Esophagus muscularis mucosa (tissue), 4 donors: ENCODE measurements at places on chromosomes 5 and 9. TPM values are rescaled to one million over a fixed set of nuclear protein-coding genes. Genes with fewer than 3 reads are reported as not detected.
A peak's percentile ranks its signal among the peaks of the same experiment; 100 is the strongest.

DNA sequence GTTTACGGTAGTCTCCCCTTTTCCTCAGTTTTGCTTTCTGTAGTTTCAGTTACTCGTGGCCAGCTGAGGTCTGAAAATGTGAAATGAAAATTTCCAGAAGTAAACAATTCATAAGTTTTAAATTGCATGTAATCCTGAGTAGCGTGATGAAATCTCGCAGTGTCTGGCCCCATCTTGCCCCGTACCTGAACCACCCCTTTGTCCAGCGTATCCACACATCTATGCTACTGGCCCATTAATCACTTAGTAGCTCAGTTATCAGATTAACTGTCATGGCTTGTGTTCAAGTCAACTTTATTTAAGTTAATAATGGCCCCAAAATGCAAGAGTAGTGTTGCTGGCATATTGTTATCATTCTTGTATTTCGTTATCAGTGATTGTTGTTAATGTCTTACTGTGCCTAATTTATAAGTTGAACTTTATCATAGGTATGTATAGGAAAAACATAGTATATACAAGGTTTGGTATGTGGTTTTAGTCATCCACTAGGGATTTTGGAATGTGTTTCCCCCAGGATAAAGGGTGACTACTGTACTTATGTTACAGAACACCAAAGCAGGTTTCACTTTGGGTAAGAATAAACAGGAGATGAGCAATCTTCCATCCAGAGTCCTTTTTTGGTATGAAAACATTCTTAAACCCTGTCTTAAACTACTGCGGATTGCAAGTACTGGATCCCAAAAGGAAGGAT lies 118.4 kb upstream of the KCNN2 start:
- no peak for DNase-seq

GRCh38 chr9:135671591-135672041 lies 8.5 kb downstream of the LCN9 start:
- DNase-seq: no peak

DNA sequence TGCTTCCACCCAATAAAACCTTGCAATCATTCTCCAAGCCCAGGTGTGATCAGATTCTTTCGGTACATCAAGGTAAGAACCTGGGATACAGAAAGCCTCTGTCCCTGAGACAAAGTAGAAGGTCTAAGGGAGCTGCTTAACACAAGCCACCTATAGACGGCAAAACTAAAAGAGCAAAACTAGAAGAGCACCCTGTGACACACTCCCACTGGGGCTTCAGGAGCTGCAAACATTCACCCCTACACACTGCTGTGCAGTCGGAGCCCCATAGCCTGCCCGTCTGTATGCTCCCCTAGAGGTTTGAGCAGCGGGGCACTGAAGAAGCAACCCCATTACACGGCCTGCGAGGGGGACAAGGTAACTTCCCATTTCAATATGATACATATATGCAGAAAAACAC lies 179.6 kb upstream of the CDH9 start:
- DNase-seq: no peak

- DNase-seq: peak; percentile 98
These were observed 384 bp upstream of the DMXL1 start for GRCh38 chr5:119070578-119070827.

- DNase-seq: no peak
These were observed 20.4 kb downstream of the PDE4D start for GRCh38 chr5:59873113-59873512.

The EPB41L4A gene
- 33.8 TPM for total RNA-seq

GRCh38 chr9:130912932-130913598 lies 16.5 kb upstream of the QRFP start:
- no peak for DNase-seq

DNA sequence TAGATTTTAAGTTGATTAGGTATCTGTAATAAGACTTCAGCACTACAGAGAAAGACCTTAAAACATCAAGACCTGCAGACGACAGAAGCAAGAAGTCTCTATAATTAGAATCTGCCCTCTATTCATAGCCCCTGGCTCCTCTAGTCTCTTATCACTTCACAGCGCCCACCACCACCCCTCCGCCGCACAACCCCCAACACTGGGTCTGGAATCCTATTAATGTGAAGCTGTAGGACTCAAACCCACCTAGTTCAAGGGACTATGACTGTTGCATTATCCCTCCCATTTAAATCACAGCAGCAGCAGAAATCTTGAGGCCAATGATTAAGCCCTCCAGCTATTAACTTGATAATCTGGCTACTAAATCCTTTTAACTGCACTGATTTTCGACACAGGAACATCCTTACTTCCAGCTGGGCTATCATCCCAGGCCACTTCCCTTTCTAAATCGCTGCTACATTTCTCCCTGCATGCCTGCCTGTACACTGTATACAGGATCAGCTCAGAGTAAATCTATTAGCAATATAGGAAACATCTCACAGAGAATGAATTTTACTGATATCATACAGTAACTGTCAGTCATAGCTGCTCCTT lies 159.5 kb upstream of the GRAMD2B start:
- no peak for DNase-seq

DNA sequence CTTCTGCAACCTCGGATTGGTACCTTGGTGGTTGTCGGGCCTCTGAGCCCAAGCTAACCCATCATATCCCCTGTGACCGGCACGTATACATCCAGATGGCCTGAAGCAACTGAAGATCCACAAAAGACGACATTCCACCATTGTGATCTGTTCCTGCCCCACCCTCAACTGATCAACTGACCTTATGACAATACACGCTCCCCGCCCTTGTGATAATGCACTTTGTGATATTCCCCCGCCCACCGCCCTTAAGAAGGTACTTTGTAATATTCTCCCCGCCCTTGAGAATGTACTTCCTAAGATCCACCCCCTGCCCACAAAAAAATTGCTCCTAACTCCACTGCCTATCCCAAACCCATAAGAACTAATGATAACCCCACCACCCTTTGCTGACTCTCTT lies 16.5 kb upstream of the TOR1B start:
- DNase-seq: no peak

- no peak for DNase-seq
These were observed 128.9 kb downstream of the STARD4 start for GRCh38 chr5:111383288-111383970.

- no peak for DNase-seq
These were observed 271.9 kb upstream of the ST8SIA4 start for GRCh38 chr5:101174981-101175380.

DNA sequence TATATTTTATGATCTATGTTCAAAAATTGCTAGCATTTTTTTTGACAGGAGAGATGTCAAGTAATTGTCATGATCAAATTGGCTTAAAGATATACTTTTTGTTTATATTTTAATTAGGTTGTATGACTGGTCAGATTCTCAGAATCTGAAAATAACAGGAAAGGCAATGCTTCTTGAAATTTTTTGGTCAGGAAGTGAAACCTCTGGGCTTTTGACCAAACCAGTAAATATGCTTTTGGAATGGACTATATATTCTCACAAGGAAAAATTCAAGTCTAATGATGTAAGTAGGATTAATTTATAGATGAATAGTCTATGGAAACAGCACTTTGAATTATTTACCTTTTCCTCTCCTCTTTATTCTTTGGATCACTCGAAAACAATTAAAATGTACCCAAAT lies 52.3 kb downstream of the SLF1 start:
- DNase-seq: no peak

- DNase-seq: no peak
These were observed 20.3 kb upstream of the MATR3 start for GRCh38 chr5:139273322-139273571.

DNA sequence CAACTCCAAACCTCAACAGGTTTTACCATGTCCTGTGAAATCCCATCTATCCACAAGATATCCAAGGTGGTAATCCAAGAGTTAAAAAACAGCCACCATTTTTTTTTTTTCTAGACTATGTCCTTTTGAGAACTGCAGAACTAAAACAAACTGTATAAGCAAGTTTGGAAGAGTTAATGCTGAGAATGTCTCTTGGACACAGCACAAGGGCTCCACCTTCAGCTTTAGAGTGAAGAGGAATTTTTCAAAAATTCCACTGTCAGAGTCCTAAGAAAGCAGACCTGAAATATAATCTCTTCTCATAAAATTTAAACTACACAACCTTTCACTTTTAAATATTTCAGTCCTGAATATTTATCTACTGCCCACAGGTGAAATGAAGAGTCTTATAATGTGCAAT lies 167.8 kb upstream of the CCNG1 start:
- no peak for DNase-seq
